ENCODE measurements at places on chromosomes 2 and 18.

DNA sequence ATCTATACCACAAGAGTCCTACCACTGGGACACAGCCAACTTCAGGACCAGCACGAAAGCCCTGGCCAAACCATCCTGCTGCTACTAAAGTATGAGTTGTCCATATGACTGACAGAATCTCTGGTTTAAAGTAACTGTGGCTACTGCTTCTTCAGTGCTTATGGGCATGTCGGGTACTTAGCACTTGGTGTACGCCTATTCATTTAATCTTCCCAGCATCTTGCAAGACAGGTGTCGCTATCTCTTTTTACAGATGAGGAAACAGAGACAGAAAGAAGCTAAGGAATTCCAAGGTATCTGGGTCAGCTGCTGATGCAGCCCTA lies 203.4 kb upstream of the ID2 start:
- DNase-seq, result peak; percentile 44

DNA sequence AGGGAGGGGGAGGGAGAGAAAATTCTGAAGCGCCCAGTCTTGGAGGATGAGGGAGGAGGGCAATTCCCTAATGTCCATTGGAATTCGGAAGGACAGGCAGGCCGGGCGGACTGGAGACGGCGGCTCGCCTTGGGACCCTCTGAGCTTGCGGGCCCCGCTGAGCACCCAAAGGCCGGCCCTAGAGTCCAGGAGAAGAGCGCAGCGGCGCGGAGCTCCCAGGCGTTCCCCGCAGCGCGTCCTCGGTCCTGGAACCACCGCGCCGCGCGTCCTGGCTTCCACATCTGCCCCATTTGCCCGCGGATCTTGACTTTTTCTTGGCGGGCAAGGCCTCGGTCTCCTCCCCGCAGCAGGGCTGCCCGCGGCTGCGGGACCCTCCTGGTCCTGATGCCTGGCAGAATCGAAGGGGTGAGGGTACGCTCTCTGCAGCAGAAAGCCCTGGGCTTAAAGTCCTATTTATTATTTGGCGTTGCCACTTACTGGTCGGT lies 675 bp upstream of the MLPH start:
- DNase-seq, result no peak

DNA sequence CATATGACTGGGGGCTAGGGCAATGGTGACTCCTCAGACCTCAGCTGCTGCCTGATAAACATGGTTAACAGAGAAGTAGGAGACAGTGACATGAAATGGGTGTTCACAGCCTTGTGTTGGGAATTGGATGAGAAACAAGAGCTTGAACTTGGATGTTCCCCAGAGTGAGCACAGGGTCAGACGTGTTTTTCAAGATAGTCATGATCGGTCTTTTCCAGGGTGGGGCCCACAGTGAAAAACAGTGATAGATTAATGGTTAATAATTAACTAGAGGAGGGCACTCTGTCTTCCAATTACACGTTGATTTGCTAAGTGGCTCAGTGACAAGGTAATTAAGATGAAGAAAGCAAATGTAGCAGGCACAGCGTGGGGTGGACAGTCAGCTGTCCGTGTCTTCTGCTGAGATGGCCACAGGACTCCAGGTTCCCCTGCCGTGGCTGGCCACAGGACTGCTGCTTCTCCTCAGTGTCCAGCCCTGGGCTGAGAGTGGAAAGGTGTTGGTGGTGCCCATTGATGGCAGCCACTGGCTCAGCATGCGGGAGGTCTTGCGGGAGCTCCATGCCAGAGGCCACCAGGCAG lies at the start of gene UGT1A3:
UGT1A3 (plus strand) TSS at position 320 of the 579 bp plus-strand sequence; CDS start at position 405, 85 bp downstream.
- no peak for DNase-seq

DNA sequence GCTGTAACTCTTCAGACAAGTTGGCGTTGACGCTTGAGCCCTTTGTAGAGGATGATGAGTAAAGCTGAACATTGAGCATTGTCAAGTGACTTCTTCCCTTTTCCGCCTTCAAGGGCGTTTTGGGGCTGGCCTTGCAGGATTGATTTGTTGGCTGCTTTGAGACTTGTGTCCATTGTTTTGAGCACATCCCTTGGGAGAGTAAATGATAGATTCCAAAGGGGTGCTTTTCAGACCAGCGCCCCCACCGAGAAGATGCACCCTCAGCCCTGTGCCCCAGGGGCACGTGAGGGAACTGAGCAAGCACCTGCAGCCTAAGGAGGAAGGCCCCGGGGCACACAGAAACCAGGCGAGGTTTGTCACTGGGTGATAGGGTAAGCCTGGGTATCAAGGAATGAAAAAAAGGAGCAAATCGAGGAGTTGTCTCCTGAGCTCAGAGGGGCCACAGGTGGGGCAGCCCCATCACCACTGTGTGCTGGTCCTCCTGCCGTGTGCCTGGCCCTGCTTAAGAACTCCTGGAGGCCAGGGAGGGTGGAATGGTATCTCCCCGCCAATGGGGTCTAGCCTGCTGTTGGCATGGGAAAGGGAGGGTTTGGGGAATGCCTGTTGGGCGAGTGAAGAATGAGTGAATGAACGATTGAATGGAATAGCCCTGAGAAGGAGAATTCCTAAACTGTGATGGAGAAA lies 64.0 kb downstream of the RAB31 start:
- no peak for DNase-seq

GRCh38 chr2:14125624-14126293 lies 506.8 kb upstream of the LRATD1 start:
- DNase-seq, result no peak

DNA sequence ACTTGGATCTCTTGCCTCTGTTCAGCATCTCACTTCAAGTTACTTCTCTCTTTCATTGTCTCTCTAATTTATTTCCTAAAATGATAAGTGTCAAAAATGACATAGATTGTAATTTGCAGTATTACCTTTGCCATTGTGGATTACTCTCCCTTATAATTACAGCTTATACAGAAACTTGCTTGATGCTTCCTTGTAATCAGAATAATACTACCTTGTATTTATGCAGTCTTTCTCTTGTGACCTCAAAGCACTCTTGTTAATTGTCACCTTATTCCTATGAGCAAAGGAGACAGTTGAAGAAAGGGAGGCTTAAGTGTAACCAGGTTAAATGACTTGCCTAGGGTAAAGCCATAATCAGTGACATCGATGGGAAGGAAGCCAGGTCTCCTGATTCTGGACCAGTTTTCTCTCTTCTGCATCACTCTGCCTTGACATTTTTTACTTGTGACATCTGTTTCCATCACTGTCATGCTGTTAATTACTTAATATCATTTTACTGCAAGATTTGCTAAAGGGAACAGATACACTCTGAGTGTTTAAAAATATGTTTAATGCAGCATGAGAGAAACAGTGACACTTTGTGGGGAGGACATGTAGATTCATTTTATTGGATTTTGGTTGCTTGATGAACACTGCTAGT lies 388.6 kb downstream of the PARD3B start:
- no peak for DNase-seq
